ENCODE measurements at places on chromosomes 3 and 15.
A peak's percentile ranks its signal among the peaks of the same experiment; 100 is the strongest.

- DNase-seq = no peak
Observed at GRCh38 chr15:51706291-51706690, 25.0 kb downstream of the SCG3 start.

DNA sequence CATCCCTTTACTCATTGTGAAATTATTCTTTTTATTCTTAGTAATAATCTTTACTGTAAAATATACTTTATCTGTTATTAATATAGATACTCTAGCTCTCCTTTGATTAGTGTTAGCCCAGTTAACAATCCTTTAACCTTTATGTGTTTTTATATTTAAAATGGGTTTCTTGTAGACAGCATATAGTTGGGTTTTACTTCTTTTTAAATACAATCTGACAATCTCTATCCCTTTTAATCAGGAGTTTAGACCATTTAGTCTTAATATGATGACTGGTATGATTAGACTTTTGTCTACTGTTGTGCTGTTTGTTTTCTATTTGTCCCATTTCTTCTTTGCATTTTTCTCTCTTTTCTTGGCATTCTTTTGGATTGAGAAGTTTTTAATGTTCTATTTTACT is 30.1 kb downstream of the GLCE start:
- no peak for DNase-seq

- no peak for DNase-seq
Observed at GRCh38 chr3:197117114-197117513, 87.5 kb upstream of the MELTF start.

DNA sequence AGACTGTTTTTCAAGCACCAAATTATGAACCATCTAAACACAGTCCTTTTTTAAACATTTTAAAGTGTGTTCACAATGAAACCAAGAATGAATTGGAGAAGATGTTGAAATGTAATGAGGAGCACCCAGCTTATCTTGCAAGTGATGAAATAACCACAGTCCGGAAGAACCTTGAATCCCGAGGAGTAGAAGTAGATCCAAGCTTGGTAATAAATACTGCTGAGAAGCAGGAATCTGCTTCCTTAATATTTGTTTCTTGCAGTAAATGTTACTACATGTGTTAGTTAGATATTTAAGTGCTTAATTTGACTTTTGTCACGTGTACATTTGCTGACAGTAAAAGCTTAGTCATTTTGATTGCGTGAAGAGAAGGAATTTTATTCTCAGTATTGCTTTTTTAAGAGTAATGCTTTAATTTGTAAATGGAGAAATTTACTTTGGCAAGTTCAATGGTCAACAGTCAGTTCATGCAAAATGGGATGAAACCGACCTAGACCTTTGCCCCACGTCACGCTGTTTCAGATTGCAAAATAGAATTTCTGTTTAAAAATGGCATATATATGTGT is 69.8 kb downstream of the OPA1 start:
- no peak for DNase-seq

GRCh38 chr3:161423911-161424522 is 52.7 kb upstream of the SPTSSB start:
- DNase-seq = no peak

DNA sequence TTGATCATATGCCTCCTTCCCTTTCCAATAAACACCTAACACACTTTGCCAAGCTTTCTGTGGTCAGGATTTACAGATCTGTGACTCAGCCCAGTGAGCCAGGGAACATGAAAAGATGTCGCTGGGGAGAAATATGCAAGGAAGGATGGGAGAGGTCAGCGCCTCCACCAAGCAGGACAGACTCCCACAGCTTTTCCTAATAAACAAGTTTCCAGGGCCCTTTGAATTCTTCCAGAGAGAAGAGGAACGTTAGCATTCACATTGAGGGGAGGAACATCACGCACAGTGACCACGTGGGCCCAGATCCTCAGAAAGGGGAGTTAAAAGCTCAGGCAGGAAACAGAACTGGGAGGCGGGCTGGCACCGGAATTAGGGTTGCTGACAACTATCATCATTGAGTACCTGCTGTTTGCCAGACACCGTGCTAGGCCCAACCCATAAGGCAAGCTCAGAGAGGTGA is 33.3 kb upstream of the MRPS22 start:
- DNase-seq = peak; percentile 79

DNA sequence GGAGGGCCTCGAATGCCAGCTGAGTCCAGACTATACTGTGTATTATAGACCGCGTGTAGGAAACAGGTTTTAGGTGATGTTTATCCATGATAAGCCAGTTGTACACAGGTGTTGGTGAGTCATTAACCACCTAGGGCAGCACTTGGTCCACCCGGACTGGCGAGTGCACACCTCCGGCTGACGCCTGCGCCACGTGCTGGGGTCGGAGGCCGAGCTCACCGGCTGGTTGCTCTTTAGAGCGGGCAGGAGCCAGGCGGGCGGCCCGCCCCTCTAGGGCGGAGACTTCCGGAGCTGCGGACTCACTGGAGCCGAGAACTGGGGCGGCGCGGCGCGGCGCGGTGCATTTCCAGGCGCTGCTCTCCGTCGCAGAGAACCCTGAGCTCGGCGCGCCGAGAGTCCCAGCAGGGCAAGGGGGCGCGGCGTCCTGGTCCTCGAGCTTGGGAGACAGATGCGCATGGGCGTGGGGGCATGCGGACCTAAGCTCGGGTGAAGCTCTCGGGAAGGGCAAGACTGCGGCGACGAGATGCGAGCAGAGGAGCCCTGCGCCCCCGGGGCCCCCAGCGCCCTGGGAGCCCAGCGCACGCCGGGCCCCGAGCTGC is at the start of gene ESYT3:
Gene ESYT3, plus strand, starts transcription at position 341 of the 599 bp plus-strand sequence. Its CDS starts 183 bp downstream, at position 524.
- DNase-seq = peak; percentile 67

GRCh38 chr3:65831733-65832425 is 206.8 kb downstream of the MAGI1 start:
- DNase-seq = no peak

- no peak for DNase-seq
Observed at GRCh38 chr3:156581954-156582353, 27.0 kb upstream of the SSR3 start.

DNA sequence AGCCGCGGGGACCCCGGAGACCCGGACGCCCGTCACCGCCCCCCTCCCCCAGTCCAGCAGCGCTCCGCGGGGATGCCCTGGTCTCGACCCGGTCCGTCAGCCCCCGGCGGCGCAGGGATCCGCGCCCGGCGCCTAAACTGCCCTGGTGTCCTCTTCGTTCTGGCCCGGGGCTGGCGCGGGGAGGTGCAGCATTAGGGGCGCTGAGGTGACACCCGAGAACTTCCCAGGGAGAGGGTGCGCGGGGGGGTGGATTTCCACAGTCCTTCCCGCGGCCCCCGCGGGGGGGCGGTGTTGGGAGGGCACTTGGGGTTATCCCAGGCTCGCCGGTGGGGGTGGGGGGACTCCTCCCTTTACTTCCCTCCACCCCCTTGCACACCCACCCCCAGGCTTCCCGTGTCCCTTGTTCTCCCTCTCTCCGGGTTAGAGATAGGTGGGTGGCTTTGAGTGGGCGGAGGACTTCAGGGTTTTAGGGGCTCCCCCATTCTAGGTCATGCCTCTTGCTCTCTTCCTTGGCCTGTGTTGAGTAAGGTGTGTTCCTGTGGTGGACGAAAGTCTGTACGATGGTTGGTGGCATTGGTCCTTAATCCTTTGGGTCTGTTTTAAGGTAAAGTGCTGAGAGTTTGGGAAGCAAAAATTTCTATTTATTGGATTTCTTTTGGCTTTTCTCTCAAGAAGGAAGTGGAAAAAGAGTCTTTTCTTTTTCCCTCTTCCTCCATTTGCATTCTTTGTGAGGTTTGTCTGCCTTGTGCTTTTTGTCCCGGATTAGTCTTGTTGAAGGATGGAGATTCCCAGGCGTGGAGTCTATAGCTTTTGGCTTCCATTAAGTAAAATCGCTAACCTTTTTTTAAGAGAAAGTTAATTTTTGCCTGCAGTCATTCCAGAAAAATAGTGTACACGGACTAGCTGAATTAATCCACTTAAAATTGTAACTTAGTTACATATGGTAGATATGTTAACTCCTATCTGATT is 811 bp downstream of the SKIL start:
- DNase-seq = peak; percentile 63

- peak; percentile 39 for DNase-seq
Observed at GRCh38 chr3:152183473-152183872, 85.3 kb upstream of the MBNL1 start.

DNA sequence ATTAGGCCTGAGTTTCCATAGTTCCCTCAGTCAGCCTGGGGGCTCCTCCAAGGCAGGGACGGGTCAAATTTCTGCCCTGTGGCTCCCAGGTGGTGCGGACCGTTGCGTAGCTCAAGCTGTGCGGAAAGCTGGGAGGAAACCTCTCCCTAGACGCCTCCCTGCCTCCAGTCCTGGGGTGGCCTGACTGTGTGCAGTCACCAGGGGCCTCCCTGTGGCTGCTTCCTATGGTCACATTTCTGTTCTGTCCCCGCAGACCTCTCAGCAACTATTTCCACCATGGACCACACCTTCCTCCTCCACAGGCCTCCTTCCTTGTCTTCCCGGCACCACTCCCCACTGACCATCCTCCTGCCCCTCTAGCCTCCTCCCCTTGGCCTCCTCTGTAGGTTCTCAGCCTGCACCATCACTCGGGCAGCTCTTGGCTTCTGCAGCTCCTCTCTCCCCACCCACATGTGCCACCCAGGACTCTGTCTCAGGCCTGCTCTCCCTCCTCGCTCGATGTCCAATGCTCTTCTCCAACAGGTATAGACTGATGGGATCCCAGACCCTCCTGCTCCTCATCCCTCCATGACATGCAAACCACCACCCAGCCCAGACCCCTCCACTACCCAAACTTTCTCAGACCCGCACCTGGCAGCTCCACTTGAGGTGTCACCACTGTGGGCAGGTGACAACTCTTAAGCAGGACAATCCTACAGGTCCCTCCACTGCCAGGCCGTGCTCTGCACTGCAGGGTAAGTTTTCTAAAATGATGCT is 26.9 kb upstream of the SEC13 start:
- no peak for DNase-seq

GRCh38 chr3:8223766-8224165 is 277.9 kb upstream of the LMCD1 start:
- no peak for DNase-seq

DNA sequence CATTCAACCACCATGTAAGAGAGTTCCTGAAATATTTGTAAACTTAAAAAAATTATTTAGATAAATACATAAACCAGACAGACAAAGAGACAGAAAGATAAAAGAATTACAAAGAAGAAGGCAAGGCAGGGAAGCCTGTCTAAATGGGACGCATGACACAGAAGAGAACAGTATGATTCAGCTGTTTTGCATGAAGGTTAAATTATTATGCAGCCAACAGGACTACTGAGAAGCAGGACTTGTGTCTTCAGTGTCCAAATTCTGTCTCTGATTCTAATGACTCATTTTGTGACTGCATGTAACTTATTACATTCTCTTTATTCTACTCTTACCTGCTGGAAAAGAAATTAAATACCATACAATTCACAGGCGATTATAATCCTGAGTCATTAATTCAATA is 340.4 kb upstream of the KCNMB2 start:
- DNase-seq = peak; percentile 2

DNA sequence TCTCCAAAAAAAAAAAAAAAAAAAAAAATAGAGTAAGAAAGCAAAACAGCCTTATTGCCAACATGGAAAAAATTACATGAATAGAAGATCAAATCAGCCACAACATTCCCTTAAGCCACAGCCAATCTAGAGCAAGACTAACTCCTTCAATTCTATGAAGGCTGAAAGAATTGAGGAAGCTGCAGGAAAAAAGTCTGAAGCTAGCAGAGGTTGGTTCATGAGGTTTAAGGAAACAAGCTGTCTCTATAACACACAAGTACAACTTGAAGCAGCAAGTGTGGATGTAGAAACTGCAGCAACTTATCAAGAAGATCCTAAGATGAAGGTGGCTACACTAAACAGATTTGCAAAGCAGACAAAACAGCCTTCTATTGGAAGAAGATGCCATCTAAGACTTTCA is 9.3 kb downstream of the PARL start:
- no peak for DNase-seq

- no peak for DNase-seq
Observed at GRCh38 chr3:150005243-150006112, 34.8 kb upstream of the PFN2 start.

DNA sequence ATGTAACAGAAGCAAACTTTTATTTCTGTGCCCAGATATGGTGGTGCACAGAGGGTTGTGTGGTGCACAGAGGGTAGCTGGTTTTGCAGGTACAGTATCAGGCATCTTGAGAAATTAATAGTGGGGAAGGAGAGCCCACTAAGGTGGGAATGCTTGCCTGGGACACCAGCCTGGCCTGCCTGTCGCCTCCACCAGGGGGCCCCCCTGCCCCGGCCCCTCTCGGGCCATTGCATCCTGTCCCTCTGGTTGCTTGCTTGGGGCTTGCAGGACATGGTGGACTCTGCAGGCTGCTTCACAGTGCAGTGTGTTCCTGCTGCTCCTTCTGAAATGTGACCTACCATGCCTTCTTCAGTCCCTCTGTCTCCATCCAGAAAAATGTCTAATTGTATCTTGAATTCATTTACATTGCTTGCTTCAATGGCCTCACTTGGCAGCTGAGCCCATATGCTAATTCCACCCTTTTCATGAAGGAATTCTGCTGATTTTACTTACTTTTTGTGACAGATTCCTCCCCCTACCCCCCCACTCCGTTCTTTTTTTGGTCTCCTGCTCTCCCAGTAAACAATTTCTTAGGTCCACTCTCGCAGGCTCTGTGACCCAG is 73.6 kb downstream of the EEFSEC start:
- DNase-seq = peak; percentile 33

GRCh38 chr3:43994657-43995546 is 246.8 kb upstream of the TOPAZ1 start:
- no peak for DNase-seq

DNA sequence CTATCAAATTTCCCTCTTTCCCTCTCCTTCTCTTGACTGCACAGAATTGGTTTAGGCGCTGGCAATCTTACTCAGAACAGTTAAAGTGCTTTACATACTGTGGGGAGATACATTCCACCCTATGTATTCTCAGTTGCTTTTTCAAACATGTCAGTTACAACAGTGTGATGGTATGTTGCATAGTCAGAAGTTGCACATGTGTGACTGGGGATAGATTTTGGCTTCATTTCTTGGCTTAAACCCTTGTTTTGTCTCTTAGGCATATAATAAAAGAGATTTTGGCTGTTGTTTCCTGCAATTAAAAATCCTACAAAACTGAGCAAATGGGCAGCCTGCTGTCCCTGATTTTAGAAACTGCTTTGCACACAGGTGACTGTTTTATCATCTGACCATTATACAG is 86.7 kb downstream of the PIK3R4 start:
- DNase-seq = no peak

DNA sequence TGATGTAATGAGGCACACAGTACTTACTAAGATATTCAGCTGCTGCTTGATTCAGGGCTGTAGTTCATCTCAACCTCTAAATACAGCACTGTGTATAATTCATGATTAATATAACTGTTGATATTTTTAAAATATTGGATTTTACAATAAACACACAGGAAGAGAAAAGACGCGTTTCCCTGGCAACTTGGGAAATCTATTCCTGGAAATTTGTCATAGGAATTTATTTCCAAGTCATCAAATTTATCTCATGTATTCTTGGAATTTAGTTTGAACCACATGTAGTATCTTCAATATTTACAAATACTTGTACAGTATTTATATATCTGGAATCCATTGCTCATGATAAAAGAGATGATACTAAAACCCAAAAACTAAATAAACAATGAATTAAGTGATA is 30.6 kb downstream of the EPHA3 start:
- no peak for DNase-seq

- no peak for DNase-seq
Observed at GRCh38 chr3:77370413-77370812, 330.5 kb downstream of the ROBO2 start.

- DNase-seq = no peak
Observed at GRCh38 chr3:72151465-72152238, 366.7 kb upstream of the PROK2 start.

GRCh38 chr15:61017109-61017508 is 212.0 kb downstream of the RORA start:
- no peak for DNase-seq

All from SJSA1 (cell line).